ENCODE measurements at places on chromosomes 6 and 20.

- DNase-seq = no peak
Measured at GRCh38 chr6:52787917-52788316, 15.7 kb downstream of the GSTA1 start.

- DNase-seq = no peak
Measured at GRCh38 chr6:22954749-22955385, 385.5 kb downstream of the HDGFL1 start.

DNA sequence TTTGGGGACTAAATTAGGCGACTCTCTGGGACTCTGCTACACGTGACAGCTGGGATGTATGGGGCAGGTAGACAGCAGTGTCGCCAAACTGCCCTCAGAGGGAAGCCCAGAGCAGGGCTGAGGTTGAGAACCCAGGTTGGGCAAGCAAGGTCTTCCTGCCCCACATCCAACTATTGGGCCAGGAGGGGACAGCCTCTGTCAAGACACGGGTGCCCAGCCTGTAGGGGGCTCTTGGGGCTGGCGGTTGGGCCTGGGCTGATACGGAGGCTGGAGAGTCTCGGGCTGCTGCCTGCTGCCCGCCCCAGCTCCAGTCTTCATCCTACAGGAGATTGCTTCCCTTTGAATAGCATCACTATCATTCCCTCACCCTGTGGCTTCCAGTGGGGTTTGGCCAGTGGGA, 33.3 kb downstream of the CPNE5 start:
- DNase-seq = no peak

DNA sequence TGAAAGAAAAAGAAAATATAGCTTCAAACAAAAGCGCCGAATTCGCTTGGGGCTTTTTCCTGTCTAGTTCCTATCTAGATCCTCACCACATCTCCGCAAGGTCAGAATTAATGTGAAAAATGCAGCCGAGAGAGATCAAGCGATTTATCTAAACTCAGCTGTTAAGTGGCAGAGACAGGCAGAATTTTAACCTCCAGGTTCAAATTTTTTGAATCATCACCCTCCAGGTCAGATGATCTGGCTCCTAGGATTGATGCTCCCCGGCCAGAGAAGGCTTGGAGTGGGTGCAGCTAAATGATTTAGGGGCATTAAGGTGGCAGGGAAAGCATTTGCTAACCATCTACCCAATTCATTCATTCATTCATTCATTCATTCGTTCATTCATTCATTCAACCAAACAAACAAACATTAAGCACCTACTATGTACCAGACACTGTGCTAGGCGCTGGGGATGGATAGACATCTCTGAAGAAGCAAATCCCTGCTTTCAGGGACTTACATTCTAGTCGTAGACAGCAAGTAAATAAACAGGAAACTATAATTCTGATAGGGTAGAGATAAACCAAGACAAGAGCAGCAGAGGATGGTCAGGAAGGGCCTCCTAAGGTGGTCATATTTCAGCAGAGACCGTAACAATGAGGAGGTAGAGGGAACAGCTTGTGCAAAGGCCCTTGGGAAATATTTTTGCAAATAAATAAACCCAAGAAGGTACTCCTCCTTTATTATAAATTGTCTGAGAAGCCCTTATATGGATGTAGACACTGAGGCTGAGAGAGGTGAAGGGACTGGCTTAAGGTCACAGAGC, 672 bp upstream of the UBE2V1 start:
- DNase-seq = no peak

GRCh38 chr20:20691477-20692235, 20.8 kb downstream of the RALGAPA2 start:
- no peak for DNase-seq

- no peak for DNase-seq
Measured at GRCh38 chr6:82617648-82618047, 254.0 kb downstream of the TPBG start.

- DNase-seq = peak; percentile 50
Measured at GRCh38 chr20:33914919-33915318, 78.8 kb upstream of the RALY start.

GRCh38 chr20:1460275-1460674, 6.4 kb downstream of the NSFL1C start:
- DNase-seq = no peak

GRCh38 chr6:79584332-79584731, 46.8 kb upstream of the SH3BGRL2 start:
- no peak for DNase-seq

- no peak for DNase-seq
Measured at GRCh38 chr6:84280030-84280429, 52.6 kb upstream of the CEP162 start.

DNA sequence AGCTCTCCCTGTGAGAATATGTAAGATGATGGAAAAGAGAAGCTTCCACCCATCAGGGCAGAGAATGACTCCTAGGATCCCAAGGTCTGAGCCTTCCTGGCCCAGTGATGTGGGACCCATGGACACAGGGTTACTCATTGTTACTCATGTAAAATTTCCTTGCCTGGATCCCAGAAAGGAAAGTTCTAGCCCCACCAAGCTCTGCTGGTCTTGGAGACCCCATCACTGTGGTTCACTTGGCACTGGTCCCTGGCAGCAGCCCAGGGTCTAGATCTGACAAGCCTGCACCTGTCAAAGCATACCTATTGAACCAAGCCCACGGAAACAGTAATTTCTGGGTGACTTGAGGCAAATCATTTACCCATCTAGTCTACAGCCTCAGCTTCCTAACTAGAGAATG, 22.1 kb downstream of the MDGA1 start:
- no peak for DNase-seq

- DNase-seq = no peak
Measured at GRCh38 chr6:130178692-130179091, 44.1 kb downstream of the SAMD3 start.

DNA sequence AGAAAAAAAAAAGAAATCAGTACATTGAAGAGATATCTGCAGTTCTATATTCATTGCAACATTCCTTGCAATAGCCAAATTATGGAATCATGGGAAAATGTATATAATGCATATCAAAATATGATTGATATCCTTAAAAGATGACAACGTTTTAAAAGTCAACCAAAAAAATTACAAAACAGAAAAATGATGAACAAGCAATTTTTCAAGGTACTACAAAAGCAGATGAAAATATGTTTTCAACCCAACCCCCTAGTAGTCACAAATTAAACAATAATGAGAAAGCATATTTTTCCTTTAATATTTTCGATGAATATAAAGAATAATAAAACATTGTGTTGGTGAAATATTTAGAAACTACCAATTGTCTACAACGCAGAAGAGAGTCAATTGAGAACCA, 497.6 kb downstream of the MEI4 start:
- DNase-seq = no peak

GRCh38 chr6:40791004-40791403, 203.8 kb upstream of the LRFN2 start:
- no peak for DNase-seq

DNA sequence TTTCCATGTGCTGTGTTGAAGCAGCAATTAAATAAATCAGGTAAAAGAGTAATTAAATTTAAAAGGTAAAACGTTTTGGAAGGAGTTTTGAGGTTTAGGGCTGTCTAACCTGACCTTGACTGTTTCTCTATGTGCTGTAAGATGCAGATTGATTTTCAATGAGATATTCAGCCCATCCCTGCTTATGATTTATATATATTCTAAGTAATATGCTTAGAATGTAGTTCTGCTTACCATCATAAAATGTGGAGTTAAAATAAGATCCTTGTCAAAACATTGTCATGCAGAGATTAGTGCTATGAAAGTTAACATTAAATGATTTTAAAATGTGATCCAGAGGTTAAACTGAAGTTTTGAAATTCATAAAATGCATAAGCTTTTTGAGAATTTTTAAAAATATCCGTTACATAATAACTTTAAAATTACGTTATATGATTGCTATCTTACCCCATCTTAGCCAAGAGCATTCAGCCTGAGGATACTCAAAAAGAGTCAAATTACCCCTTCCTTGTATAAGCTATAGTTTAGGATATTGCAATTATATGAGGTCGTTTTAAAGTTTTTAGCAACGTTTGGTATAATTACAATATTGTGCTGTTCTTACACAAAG, 122.5 kb downstream of the MTHFD1L start:
- no peak for DNase-seq

- DNase-seq = no peak
Measured at GRCh38 chr20:371755-372542, 8.6 kb upstream of the TRIB3 start.

DNA sequence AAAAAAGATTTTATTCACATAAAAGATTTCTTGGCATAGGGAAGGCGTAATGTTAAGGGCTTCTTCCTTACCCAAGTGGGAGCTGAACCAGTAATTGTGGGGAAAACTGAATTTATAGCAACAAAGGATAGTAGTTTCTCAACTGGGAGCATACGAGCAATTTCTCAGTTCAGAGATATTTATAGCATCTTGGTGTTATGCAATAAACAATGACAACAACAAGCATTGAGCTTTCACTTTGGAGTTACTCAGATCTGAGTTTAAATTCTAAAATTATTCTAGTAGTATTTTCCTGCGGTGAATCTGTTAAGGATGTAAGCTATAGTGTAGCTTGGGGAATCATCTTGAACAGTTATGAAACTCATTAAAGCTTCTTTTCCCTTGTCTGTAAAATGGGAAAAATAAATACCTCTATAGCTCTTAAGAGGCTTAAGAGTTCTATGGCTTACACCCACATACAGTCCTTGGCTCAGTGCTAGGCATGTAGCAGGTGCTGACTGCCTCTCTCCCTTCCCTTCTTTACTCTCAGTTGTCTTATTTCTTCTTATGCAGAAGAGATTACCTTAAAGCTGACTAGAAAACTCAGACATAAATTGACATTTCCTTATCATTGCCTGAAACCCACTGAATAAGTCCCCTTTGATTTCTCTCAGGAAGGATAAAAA, 58.8 kb downstream of the SAMD5 start:
- no peak for DNase-seq

DNA sequence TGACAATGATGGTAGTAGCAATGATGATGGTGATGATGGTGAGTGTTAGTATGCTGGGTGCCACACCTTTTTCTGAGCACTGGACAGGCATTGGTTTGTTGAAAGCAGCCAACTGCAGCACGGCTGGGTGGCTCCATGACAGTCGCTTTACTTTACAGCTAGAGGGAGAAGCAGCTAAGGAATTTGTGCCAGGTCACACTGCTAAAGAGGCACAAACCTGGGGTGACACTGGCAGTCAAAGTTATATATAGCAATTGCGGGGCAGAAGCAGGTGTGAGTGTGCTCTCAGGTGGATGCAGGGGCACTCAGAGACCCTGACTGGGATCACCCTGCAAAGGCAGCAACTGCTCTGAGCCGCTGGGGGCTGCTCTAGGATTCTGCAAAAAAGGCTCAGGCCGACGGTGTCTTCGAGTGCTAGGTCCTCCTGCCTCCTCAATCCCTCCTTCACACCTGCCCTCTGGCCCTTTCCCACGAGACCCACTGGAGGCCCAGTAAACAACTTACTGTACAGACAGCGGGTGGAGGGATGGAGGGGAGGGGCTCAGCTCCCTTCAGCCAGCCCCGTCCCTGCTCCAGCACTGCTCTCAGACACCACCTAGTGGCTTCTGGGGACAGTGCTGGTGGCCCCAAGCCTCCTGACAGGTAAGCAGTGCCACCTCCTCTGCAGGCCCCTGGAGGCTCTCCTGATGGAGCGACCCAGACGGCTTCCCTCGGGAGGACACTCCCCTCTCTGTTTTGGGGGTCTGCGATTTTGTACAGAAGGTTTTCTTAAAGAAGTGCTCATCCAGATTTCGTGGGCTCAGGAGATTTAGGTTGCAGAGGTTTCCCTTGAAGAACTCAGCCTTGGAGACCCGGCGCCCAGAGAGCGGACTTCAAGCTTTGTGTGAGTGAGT, 4.4 kb upstream of the RPS21 start:
- DNase-seq = peak; percentile 73

Data from CD8-positive, alpha-beta T cell (primary cell).